ENCODE measurements at places on chromosomes 4 and X. TPM values are rescaled to one million over a fixed set of nuclear protein-coding genes. Genes with fewer than 3 reads are reported as not detected.

- DNase-seq: no peak
Measured at GRCh38 chr4:71635139-71635748, 148.6 kb downstream of the GC start.

DNA sequence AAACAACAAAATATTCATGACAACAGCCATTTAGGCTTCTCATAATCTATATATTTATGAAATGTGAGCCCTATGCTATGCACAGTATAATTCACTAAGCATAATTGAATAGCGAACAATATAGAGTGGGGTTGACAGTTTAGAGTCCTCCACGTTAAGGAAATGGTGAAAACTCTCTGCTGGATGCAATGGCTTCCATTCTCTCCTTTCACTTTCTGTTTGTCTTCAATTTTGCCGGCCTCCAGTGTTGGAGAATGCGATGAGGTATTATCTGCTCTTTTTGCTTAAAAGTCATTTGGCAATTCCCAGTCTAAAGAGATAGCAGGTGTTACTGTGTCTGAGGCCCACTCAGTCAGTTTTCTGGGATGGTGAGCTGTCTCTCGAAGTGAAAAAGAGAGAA lies 52.1 kb downstream of the NPY5R start:
- DNase-seq: no peak

- DNase-seq: no peak
Measured at GRCh38 chr4:38704622-38705154, 40.7 kb downstream of the KLF3 start.

DNA sequence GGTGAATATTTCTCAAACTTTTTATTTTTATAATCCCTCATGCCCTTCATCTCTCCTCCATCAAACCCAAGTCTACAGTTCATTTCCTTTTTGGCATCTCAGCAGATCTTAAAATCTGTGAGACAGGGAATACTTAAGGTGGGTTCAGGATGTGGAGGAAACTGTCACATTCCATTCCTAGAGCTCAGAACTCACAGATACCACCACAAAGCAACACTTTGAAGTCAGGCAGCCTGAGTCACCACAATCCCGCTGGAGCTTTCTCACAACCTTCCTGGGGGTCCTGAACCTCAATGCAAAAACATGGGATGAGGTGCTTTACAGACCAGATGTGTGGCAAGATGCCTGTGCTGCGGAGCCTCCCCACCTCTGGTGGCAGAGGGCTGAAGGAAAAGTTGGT lies 63.2 kb downstream of the HHIP start:
- DNase-seq: peak; percentile 48

GRCh38 chr4:154164931-154165839 lies 326.4 kb downstream of the DCHS2 start:
- DNase-seq: peak; percentile 96

DNA sequence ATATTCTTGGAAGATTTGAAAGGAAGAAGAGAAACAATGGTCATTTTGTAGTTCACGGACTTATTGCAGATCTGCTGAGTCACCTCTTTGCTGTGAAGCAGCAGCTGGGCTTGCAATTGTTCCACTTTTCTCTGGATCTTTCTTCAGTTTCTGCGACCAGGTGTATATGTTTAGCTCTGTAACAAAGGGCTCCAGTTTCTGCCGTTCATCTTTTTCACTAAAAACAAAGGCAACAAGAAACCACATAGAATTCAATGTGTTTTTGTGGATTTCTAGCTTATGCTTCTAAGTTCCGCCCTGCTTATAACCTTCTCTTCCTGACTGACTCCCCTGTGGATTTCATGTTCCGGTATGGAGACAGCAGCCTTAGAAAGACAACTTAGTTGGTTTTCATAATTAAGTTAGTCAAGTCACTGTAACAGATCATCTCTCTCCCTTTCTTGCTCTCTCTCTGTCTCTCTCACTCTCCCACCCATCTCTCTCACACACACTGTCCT lies 121.6 kb upstream of the EPHA5 start:
- peak; percentile 15 for DNase-seq

GRCh38 chr4:74366367-74366911 lies 1.5 kb downstream of the EREG start:
- DNase-seq: no peak

- DNase-seq: peak; percentile 15
Measured at GRCh38 chrX:111095974-111096895, at the start of gene PAK3. PAK3 (plus strand) TSS chrX:111096191; CDS start chrX:111123104, 26,913 bp downstream.

GRCh38 chr4:55920571-55920970 lies 28.2 kb upstream of the CEP135 start:
- DNase-seq: peak; percentile 5

POLN gene
- 1.8 TPM for total RNA-seq

ART3 gene
- not detected for total RNA-seq

CCSER1 gene
- not detected for total RNA-seq

DNA sequence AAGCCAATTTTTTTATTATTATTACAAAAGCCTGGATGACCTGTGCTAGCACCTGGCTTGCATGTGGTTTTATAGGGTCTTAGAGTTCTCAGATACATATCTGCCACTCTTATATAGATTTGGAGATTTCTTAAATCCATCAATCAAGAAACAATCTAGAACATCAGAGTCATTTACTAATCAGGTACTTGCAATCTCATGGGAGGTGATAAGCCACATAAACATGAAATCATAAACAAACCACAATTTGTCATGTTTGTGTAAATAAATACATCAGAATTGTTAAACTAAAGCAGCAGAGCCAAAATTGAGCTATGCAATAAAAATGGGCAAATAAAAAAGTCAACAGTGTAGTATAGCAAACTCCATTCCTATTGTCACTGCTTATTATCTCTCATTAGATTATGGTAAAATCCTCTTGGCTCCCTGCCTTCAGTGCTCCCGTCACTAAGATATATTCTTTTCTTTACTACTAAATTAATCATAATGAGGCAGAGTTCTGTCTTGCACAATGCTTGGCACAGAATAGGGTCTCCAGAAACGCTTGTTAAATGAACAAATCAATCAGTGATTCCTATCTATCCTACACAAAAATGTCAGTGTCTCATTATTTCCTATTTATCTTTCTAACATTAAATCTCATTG lies 108.7 kb upstream of the TTC29 start:
- no peak for DNase-seq

MAGED4 gene
- 63.1 TPM for total RNA-seq

DNA sequence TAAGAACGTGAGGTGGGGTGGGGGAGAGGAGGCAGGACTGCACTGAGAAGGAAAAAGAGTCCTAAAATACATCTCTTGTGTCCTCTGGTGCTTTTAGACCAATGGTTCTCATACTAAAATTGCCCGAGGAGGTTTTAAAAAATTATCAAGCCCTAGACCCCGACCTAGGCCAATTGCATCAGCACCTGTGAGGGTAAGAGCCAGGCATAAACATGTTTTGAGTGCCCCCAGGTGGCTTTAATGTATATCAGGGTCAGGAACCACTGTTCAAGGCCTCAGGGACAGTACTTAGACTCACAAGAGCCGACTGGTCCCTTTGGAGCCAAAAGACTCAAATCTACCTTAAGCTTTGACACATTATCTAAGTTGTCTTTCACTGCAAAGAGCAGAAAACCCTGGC lies 37.5 kb upstream of the TMEM150C start:
- DNase-seq: no peak

ADGRA3 gene
- total RNA-seq: 9.4 TPM

GRCh38 chr4:153084224-153084979 lies 119.8 kb upstream of the TRIM2 start:
- DNase-seq: no peak

DNA sequence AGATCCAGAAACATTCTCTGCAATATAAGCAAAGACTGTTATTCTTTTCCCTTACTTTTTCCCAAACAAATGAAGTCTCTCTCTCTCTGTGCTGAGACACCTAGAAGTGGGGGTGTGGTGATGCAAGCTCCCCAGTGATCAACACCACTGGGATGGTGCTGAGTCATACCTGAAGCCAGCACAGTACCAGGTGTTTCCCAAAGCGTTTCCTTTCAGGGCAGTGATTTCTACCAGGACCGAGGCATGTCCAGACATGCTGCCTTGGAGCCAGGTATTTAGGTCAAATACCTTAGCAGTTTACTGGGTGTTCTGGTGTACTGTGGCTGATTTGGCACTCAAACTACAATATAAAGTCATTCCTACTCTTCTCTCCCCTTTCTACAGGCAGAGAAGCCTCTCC lies 726.5 kb downstream of the FAM133A start:
- no peak for DNase-seq

- DNase-seq: no peak
Measured at GRCh38 chrX:145609951-145610511, 207.6 kb upstream of the SLITRK2 start.

AFM gene
- total RNA-seq: not detected

DNA sequence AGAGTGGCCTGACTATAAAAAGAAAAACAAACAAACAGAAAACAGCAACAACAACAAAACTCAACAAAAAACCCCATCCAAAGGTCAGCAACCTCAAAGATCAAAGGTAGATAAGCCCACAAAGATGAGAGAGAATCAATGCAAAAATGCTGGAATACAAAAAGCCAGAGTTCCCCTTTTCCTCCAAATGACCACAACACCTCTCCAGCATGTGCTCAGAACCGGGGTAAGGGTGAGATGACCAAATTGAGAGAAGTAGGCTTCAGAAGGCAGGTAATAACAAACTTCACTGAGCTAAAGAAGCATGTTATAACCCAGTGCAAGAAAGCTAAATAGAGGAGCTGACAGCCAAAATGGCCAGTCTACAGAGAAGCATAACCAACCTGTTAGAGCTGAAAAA lies 43.5 kb upstream of the ANTXR2 start:
- DNase-seq: no peak

DNA sequence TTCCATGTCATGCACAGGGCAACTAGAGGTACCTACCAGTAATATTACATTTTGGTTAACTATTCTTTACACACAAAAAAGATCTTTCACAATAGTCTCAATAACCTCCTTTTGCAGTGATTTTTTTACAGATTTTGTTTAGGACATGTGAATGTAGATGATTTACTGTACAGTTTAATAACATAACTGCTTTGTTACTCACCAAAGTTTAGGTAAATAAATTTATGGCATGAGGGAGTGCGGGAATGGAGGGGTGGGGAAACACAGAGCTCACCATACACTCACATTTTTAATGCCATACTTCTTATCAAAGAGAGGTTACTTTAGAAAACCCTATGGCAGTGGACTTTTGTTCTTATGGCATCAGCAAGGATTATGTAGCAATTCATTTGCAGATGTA lies 93.1 kb upstream of the TEX13A start:
- no peak for DNase-seq

DNA sequence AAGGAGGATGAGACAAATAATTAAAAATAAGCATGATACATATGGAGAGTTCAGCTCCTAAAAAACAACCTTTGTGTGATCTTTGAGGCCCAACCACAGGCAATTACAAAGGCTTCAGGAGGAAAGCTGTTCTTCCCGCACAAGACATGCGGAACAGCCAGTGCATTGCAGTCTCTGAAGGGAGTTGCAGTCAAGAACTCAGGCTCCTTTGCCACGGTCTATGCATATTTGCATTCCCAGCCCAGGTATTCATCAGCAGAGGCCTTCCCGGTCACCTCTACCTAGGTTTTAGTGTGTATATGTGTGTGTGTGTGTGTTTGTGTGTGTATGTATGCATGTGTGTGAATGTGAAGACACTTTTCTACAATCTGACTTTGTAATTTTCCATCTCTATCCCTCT lies 600.6 kb upstream of the PCDH10 start:
- DNase-seq: no peak

Data from GM23248 (cell line).